ENCODE measurements at places on chromosomes 1 and 21.

DNA sequence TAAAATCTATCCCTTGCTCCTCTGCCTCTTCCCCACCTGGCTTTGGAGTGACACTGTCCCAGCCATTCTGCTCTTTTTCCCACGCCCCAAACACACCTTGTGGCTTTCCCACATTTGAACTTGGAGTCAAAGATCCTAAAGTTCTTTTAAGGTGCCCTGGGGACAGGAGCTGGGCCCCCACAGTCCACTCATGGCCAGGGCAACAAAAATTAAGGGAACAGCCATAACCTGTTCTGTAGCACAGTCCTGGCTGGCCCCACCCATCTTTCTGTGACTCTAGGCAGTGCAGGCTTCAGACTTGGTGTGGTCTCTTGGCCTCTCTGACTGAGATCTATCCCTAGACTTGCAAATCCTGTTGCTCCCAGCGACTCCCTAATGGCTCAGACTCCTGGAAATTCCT lies 143.0 kb upstream of the MAGI3 start:
- no peak for DNase-seq

DNA sequence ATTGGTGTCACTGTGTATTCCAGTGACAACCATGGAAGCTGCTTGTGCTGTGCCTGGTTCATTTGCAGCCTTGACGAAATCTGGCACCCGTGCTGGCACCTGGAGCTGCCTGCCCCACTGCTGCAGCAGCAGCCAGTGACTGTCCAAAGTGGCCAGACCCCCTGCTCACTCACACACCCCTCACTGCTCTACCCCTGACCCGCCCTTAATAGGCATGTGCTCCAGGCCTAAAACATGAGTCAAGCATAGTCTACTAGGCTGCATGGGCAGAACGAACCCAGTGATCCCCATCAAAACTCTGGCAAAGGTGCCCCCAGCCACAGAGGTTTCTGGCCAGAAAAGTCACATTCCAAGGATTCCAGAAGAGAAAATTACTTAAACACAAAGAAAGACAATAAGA lies 7.7 kb downstream of the PRAMEF1 start:
- DNase-seq: no peak

DNA sequence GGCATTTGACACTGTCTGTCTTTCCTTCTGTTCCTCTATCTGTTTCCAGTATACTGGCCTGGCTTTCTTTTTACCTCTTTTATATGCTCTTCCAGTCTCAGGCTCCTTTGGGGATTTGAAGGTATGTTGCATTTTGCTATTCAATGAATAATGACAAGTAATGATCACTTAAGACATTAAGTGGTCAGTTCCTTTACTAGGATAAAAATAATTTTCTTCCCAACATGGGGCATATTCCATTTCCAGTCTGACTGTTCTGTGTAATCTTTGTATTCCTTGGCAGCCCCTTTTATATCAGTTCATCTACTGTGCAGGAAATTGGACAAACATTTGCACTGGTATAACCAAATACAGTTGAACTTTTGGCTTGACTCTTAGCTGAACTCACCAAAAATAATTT lies 15.6 kb downstream of the METTL18 start:
- no peak for DNase-seq

- DNase-seq: no peak
Measured at GRCh38 chr1:207969528-207969927, 58.6 kb upstream of the CD34 start.

GRCh38 chr1:181531441-181531840 lies 48.1 kb downstream of the CACNA1E start:
- no peak for DNase-seq

Data from HEK293T (cell line).